Activated CD4-positive, alpha-beta T cell treated with anti-CD3 and anti-CD28 coated beads, Interleukin-2, amount 50 U/mL, for 16 hours (primary cell): ENCODE measurements at places on chromosomes 6 and 20.
A peak's percentile ranks its signal among the peaks of the same experiment; 100 is the strongest.

DNA sequence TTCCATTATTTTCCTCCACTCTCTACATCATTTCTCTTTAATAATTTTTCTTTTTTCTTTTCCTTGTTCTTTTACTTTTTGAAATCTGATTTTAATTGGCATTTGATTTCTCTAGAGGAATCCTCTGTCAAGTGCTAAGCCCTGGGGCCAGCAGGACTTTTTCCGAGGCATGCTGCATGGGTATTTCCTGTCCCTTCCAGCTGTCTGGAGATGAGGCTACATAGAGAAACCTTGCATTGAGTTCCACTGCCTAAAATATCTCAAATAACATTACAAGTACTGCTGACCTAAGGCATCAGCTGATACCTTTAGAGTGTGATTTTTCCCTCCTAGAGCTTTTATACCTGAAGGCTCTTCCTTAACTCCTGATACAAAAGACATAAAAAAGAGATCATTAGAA is 6.2 kb downstream of the RNF217 start:
- no peak for DNase-seq

GRCh38 chr6:18352842-18353241 is 34.3 kb upstream of the RNF144B start:
- DNase-seq, result no peak

DNA sequence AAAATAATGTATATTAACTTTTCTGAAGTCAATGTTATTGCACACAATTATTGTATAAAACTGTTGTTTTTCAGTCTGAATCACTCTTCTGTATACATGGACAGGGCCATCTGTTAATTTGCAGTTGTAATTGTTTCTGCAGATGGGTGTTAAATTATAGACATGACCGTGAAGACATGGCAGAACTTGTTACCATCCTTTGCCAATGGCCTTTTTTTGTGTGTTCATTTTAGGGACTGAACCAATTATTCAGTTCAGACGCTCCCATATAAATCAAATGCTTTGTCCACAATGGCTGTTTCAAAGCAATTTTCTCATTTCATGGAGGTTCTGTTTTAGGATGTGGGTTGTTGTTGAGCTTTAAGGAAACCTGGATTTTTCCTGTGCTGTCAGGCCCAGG is 533.7 kb downstream of the DOK5 start:
- DNase-seq, result no peak

GRCh38 chr6:43608310-43608763 is 20.7 kb downstream of the GTPBP2 start:
- DNase-seq, result peak; percentile 55

GRCh38 chr6:113351173-113351834 is 505.8 kb upstream of the MARCKS start:
- no peak for DNase-seq

- DNase-seq, result no peak
Measured at GRCh38 chr6:17867880-17868279, 119.6 kb downstream of the KIF13A start.

GRCh38 chr6:86010915-86011786 is 368.5 kb upstream of the SYNCRIP start:
- DNase-seq, result no peak

- DNase-seq, result no peak
Measured at GRCh38 chr20:13085275-13085674, 76.5 kb downstream of the SPTLC3 start.

DNA sequence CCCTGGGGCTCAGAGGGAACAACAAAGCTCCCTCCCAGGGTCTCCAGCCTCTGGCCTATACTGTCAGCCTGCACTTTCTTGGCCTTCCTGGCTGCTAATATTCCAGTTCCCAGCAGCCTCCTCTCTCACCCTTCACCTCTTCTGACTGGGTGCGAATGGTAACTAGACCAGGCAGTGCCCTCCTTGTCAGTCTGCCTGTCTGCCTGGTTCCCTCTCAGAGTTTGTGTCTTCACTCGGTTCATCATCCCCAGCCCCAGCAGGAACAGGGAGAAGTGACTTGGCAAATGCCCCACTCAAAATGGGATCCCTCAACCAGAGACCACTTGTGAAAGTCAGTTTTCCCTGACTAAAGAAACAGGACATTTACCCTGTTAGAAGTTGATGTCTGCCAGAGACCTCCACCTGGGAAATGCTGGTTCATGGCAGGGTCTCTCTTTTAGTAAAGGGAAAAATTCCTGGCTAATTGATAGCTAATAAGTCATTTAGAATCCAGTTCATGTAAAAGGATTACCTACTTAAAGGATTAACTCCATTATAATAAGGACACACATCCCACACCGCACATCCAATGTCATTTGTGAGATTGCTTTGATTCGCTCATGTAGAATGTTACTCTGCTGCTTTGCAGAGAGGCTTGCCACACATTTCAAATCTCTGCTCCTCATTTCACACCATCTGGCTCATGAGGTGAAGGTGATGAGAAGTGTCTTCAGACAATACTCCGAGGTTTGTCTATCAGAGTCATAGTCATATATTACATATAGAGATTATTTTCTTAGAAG is 18.6 kb upstream of the MICB start:
- DNase-seq, result no peak

GRCh38 chr6:34654061-34654710 is 42.4 kb downstream of the ILRUN start:
- DNase-seq, result no peak

- DNase-seq, result no peak
Measured at GRCh38 chr6:5656226-5656625, 350.5 kb downstream of the NRN1 start.

GRCh38 chr20:31707994-31708735 is 14.5 kb downstream of the BCL2L1 start:
- DNase-seq, result no peak

DNA sequence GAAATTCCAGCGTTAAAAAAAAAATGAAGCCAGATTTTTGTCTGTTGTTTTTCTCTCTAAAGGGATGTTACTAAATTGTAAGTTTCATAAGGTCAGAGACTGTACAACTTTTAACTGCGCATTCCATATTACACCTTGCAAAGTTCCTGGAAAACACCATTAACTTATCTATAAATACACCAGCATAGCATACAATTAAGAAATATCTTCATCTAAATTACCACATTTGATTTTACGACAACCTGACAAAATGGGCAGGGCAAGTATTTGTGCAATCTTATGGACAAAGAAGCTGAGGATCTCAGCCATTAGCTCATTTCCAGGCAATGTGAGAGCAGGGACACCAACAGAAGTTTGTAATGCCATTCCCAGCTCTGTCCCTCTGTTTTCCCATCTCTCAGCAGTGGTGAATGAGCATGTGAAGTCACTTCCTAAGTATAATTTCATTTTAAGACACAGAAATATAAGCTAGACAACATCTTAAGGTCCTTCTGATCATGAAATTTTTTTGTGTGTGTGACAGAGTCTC is 12.9 kb upstream of the GCM1 start:
- DNase-seq, result no peak

DNA sequence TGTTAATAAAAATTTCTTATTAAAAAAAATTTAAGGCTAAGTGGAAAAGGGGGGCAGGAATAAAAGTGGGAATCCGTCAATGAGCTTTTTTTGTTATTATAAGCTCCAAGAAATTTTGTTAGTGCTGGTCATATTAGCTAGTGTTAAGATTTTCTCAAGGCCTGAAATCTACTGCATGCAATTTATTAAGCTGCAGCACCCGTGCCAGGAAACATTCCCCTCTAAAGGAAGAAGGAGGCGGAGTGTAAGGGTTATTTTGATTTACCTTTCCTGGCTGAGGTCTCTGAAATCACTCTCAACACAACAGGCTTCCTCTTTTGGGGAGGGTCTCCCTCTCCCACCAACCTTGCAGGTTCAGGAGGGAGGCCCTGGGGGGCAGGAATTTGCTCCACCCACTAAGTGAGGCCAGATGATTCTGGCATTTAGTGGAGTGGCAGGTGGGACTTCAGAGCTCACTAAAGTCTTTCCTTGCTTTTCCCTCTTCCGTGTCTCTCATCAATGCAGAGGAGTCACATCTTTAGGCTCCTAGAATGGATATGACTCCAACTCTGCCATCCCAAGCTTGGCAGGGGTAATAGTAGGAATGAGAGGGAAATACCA is 168.8 kb downstream of the BCAS1 start:
- no peak for DNase-seq

GRCh38 chr20:24488800-24489175 is 19.4 kb downstream of the SYNDIG1 start:
- DNase-seq, result no peak

DNA sequence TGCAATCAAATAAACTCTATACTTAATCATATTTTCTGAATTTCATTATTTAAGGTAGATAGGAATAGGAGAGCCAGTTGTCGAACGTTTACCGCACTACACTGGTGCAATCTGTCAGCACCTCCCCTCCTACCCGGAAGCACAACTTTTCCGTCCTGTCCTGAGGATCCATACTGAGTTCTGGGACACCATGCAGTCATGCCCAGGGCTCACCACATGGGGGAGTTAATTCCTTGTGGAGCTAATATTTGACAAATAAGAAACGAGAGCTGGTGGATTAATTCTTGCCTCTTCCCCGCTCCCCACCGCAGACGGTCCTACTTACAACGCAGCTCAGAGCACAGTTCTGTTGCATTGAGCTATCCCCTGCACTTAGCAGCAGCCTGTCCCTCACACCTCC is 107.7 kb upstream of the RALGAPA2 start:
- no peak for DNase-seq

DNA sequence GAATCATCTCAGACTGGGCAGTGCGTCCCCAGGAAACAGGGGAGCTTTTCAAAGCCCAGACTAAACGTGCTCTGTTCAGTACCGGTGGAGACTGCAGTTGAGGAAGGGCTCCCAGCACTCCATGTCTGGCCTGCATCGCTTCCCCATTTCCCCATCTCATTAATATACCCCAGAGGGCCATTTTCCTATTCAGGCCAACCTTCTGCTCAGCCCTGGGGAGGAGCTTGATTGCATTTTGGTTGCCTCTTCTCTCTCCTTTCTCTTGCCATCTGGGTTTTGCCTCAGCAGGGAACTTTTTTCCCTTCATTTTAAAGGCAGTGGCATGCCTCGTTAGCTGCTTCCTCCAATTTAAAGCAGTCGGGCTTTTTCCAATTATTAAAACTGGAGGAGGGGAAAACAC is 394.3 kb upstream of the SOX4 start:
- DNase-seq, result no peak

GRCh38 chr20:61354901-61355495 is 102.9 kb downstream of the CDH4 start:
- DNase-seq, result no peak

DNA sequence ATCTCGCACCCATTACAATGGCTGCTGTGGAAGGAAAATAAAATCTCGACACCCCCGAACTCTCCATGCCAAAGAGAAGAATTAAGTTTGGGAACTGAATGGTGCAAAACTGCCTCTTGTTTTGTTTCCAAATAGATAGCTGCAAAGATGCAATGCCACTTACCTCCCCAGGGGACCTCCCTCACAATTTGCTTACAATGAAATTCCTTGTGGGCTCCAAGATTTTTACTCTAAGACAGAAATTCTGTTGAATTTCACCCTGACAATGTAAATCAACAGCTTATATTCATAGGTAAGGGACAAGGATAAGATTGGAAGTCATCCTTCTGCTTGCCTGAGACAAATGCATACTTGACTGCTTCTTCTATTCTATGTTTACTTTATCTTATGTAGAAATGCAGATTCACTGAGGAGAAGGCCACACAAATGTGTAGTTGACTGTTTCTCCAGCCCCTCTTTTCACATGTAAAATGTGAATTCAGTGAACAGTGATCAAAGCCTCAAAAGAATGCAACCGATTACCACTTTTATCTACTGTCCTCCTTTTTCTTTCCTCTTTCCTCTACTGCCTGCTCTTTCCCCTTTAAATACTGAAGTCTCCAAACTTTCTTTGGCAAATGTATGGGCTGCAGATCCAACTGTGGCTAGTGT is 36.6 kb downstream of the ADGRF4 start:
- no peak for DNase-seq

- peak; percentile 88 for DNase-seq
Measured at GRCh38 chr6:26309731-26310142, 55.3 kb upstream of the BTN3A2 start.
